GM18507 (cell line): ENCODE measurements at places on chromosomes 1 and 21.

- DNase-seq: no peak
Observed at GRCh38 chr1:196659471-196659870, 7.6 kb downstream of the CFH start.

DNA sequence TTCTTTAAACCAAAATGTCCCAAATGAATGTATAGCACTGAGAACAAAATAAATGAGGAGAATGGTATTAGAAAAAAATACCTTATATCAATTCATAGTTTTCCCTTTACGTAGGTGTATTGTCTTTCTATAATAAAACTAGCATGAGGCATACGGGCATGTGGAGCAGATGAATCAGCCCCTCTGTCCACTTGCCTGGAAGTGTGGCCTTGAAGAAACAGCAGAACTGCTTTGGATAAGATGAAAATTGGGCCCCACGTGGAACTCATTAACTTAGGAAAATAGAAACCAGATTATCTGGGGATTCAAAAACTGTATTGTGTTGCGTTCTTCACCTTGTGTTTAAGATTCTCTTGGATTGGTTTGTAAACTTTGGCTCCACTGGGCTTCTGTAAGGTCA is 356.8 kb upstream of the B3GALT2 start:
- DNase-seq: no peak

DNA sequence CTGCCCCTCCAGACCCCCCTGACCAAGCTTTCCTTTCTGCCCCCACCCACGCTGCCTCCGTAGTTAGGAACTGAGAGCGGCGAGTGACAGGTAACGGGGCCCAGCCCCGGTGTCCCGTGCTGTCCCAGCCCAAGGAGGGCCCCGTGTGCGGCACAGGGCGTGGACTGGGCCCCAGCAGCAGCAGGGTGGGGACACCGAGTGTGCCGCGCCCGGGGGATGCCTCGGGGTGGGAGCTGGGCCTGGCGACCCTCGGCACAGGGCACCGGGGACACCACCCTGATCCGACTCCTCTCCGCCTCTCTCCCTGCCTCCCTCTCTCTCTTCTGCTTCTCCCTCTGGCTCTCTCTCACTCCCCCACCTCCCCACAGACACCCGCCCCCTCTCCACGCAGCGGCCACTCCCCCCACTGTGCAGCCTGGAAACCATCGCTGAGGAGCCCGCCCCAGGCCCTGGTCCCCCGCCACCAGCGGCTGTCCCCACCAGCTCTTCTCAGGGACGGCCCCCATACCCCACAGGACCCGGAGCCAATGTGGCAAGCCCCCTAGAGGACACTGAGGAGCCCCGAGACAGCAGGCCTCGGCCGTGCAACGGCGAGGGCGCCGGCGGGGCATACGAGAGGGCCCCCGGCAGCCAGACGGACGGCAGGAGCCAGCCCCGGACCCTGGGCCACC is 22.7 kb downstream of the PANK4 start:
- no peak for DNase-seq

GRCh38 chr1:53371851-53372250 is 44.0 kb upstream of the LRP8 start:
- no peak for DNase-seq

GRCh38 chr1:206049919-206050600 is 2.9 kb upstream of the RHEX start:
- DNase-seq: no peak

DNA sequence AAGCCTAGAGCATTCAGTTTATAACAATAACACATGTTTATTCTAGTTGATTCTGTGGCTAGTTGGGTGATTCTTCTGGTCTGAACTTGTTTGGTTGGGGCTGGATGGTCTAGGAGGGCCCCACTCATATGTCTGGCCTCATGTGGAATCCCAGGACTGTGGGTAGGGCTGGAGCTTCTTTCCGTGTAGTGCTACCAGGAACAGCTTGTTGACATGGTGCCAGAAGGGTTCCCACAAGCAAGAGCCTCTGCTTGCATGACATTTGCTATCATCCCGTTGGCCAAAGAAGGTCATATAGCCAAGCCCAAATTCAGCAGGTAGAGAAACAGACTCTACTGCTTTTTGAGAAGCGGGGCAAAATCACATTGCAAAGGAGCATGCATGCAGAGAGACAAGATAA is 67.6 kb upstream of the PPP2R5A start:
- DNase-seq: no peak

- DNase-seq: no peak
Observed at GRCh38 chr21:34722684-34723300, 54.0 kb downstream of the CLIC6 start.

DNA sequence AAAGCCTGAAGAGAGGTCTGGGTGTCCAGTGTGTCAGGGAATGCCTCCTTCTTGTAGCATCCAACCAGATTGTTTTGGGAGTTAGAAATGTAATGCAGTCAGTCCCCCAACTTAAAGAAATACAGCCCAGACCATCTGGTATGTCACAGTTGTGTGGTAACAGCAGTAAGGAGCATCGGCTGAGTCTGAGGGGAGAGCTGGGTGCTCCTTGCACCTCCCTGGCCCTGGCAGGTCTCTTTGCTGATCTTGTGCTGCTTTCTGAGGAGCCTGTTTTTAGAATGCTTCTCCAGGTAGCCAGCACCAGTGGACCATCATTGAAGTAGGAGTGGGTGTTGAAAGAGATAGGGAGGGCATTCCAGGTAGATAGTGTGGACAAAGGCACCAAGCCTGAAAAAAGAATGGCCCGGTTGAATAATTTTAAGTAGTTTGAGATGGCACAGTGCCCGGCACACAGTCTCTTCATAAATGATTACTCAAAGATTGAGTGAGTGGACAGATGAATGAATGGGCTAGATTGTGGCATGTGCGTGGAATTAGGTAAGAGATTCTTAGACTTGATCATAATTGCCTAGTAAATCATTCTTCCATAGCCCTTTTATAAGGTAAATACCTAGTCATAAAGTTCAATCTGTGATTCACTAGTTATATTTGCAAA is 46.5 kb downstream of the LAMC1 start:
- DNase-seq: no peak

- no peak for DNase-seq
Observed at GRCh38 chr21:27569831-27570230, 602.9 kb upstream of the ADAMTS5 start.

DNA sequence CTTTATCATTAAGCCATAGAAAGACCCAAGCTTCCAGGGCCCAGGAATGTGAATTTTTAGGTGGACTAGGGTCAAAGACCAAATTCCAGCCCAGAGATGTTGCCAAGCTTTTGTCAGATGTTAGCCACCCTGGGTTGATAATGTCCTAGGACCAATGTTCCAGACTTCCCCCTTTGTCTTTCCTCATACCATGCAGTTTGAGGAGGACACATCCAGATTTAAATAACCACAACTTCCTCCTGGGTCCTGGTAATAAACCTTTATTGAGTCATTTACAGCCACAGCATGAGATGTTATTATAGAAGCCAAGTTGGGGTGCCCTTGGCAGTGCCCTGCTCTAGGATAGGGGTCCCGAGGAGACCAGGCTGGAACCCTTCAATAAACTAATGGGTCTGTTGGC is 5.9 kb downstream of the TNR start:
- DNase-seq: no peak

GRCh38 chr1:161260376-161261260 is 2.1 kb downstream of the PCP4L1 start:
- no peak for DNase-seq

GRCh38 chr1:118317842-118318614 is 133.0 kb upstream of the SPAG17 start:
- no peak for DNase-seq

DNA sequence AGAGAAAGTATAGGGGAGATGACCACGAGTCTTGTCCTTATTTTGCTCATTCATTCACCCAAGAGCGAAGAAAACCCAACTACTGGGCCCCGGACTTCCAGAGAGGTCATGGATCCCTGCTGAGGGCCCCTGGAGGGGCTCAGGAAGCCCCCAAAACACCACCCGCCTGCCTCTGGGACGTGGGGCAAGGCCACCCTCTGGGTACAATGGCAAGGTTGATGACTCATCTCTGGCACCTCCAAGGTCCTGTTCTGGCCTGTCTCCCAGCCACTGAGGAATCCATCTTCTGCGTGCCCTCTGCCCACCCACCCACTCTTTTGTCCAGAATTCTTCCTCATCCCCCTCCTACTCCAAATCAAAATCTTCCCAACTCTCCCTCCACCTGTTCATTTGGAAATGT is 21.3 kb upstream of the PRDM15 start:
- DNase-seq: no peak

GRCh38 chr1:6329851-6330250 is 63.7 kb downstream of the ACOT7 start:
- no peak for DNase-seq

DNA sequence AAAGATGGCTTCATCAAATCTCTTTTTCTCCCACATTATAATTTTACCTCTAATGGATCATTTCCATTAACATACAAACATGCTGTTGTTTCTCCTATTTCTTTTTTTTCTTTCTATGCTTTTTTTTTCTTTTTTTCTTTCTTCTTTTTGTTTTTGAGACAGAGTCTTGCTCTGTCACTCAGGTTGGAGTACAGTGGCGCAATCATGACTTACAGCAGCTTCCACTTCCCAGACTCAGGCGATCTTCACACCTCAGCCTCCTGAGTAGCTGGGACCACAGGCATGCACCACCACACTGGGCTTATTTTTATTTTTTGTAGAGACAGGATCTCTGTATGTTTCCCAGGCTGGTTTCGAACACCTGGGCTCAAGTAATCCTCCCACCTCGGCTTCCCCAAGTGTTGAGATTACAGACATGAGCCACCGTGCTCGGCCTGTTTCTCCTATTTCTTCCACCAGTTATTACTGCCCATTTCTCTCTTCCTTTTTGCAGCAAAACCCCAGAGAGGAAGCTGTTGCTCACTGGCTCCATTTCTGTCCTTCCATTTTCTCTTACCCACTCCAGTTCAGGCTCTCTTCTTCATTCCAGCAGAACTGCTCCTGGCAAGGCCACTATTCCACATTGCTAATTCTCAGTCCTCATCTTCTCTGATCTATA is 32.1 kb upstream of the OPRD1 start:
- DNase-seq: no peak

GRCh38 chr1:4055294-4055967 is 155.4 kb upstream of the C1orf174 start:
- DNase-seq: no peak

DNA sequence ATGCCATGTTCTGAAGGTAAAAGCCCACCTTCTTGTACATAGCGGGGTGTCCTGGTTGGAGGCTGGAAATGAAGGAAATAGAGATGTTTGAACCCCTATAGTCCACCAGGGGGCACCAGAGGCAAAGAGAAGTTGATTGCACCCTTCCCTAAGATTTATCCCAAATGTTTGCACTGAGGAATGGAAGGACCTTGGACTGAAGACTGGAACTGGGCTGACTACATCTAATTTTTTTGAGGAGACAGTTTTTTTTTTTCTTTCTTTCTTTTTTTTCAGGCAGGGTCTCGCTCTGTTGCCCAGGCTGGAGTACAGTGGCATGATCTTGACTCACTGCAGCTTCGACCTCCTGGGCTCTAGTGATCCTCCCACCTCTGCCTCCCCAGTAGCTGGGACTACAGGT is 55.3 kb upstream of the EIF4G3 start:
- DNase-seq: no peak

DNA sequence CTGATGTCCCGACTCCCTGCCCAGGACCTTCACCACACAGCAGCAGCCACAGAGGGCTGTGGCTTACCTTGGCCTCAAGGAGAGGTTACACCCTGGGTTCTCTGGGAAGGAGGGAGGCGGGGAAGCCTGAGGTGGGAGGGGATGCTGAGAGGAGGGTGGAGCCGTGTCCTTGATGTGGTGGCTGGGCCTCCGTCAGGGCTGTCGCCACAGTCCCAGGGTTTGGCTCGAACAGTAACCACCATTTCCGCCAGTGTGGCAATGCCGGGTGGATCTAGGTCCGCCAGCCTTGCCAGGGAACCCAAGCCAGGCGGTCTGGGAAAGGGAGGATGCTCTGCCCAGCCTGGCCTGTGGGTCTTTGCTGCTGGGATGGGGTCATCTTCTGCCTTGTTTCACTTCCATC is 18.4 kb upstream of the CDCA8 start:
- DNase-seq: no peak

DNA sequence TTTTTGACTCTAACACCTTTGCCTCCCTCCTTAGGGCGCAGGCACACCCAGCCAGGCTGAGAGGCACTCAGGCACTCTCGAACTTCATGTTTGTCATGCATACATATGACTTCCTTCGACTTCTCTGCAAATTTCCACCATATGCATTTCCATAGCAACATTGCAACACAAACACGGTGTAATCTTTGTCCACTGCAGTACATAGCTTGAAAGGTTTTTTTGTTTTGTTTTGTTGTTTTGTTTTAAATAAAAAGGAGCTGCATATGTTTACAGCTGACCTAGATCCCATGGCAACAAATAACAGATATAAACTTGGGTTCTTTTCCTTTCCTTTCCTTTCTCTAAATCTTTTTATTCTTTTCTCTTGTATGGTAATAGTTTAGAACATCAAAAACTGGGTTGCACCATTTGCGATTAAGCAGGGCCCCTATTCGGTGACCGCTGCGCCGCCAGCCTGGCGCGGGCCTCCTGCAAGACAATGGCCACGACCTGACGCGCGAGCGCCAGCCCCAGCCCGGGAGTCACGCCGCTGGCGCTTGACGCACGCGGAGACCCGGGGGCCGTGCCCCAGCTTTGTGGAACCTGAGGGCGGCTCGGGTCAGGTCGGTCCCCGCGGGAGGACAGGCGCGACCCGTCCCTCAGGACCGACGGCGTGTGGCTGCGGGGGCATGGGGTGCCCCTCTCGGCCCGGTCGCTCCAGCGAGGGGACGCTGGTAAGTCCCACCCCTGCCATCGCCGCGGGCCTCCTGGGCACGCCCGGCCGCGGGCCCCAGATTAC is 35.2 kb downstream of the CCN1 start:
- DNase-seq: no peak

- no peak for DNase-seq
Observed at GRCh38 chr21:46112725-46113215, 14.9 kb downstream of the COL6A2 start.

DNA sequence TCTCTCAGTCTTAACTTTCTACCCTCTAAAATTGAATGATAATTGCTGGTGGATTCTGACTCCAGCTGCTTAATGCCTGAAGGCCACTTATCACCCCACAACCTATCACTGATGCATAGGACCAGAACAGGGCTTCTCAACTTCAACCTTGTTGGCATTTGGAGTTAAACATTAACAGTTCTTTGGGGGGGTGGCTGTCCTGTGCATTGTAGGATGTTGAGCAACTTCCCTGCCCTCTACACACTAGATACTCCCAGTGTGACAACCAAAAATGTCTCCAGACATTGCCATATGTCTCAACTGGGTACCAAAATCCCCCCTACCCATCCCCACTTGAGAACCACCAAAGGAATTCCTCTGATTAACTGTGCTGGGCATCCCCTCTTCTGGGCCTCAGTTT is 275.4 kb upstream of the TMEM51 start:
- no peak for DNase-seq

- DNase-seq: no peak
Observed at GRCh38 chr1:159468321-159468720, 28.8 kb downstream of the OR10J1 start.

DNA sequence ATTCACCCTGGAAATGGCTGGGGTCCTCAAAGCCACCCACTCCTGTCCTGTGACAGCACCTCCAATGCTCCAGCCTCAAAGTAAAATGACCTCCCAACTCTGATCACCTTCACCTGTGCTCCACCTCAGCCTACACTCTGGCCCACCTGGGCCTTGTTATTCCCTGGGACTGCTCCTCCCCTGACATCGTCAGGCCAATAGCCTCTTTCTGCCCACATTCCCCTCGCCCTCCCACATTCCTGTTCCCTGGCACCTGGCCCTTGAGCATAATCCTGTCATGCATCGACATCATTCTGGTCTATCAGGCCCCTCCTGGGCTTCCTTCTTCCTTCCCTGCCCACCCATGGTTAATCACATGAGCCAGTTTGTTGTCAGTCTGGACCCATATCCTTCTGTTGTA is 13.2 kb upstream of the BCAR3 start:
- no peak for DNase-seq
